Tongue (tissue), 3 donors: ENCODE measurements at places on chromosomes 1 and 21.
A peak's percentile ranks its signal among the peaks of the same experiment; 100 is the strongest.

GRCh38 chr21:46413365-46413696 is 45.4 kb upstream of the DIP2A start:
- peak; percentile 32 for DNase-seq

DNA sequence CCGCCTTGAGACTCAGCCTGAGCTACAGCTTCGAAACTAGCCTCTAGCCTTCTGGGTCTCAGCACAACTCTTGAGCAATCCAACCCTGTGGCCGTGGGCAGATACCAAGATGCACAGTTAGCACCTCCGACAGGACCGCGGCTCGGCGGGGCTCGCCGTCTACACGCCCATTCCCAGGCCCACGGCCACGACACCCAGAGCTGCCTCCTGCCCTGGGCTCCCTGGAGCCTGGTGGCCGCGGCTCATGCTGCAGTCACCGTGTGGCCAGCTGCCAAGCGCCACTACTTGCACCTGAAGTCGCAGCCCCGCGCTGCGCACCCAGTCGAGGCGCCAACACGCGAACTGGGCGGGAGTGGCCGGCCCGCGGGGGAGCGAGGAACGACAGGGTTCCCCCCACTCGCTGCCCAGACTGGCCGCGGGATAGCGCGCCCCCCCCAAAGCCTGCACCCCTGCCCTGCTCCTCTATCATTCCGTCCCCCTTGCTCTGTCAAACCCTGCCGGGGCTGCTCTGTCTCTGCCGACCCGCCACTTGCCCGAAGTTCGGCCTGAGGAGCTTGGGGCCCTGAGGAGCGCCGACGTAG is 729 bp upstream of the CDCA8 start:
- DNase-seq: no peak

GRCh38 chr1:41739061-41739955 is 179.4 kb downstream of the HIVEP3 start:
- DNase-seq: peak; percentile 89

GRCh38 chr1:28458237-28459228 is 47.3 kb upstream of the RCC1 start:
- DNase-seq: no peak

DNA sequence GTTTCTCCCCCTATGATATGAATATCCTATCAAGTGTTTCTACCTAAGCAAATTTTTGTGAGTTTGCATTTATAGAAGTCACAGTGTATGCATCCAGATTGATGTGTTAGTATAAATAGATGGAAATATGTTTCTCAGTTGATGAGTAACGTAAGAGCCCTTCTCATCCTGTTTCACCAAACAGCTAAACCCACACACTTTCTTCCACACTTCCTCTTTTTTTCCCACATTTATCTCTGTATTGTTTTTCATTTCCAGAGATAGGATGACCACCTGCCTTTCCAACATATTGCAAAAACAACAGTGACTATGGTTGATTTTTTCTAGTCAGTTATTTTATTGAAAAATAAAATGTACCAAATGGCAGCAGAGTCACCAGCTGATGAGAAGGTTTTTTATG is 490.1 kb downstream of the NEGR1 start:
- DNase-seq: no peak

- no peak for DNase-seq
Observed at GRCh38 chr1:21799730-21800129, 12.3 kb upstream of the LDLRAD2 start.

- DNase-seq: peak; percentile 51
Observed at GRCh38 chr1:172137703-172138454, 282.6 kb upstream of the C1orf105 start.

GRCh38 chr1:58363585-58363984 is 182.9 kb downstream of the OMA1 start:
- no peak for DNase-seq

GRCh38 chr21:35190201-35190701 is 141.1 kb upstream of the RUNX1 start:
- no peak for DNase-seq

DNA sequence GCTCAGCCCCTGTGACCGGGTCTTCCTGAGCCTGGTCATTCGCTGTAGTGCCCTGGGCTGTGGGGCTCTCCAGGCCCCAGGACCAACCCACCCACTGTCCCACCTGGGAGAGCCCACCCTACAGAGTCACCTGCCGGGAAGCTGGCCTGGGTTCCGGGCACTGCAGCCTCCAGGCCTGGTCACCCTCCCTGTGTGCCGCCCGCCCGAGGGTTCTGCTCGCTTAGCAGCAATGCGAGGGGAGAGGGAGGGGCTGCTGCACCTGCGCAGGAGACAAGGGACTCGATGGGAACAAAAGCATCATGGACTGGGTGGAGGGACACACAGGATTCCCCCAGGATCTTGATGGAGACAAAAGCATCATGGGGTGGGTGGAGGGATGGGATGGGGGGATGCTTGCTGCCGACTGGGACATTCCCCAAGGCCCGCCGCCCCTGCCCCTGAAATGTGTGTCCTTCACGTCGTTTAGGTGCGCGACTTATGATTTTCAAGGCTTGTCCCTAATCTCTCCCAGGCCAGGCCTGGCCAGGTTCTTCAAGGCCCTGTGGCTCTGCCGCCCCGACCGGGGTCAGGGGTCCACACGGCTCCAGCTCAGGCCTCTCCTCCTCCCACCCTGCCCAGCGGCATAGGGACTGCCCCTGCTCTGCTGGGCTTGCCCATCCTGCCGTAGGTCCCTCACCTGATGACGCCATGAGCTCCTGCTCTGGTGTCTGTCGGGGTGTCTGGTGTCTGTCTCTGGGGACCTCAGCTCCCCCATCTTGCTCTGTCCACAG is 1.7 kb downstream of the KRTAP10-8 start:
- no peak for DNase-seq

DNA sequence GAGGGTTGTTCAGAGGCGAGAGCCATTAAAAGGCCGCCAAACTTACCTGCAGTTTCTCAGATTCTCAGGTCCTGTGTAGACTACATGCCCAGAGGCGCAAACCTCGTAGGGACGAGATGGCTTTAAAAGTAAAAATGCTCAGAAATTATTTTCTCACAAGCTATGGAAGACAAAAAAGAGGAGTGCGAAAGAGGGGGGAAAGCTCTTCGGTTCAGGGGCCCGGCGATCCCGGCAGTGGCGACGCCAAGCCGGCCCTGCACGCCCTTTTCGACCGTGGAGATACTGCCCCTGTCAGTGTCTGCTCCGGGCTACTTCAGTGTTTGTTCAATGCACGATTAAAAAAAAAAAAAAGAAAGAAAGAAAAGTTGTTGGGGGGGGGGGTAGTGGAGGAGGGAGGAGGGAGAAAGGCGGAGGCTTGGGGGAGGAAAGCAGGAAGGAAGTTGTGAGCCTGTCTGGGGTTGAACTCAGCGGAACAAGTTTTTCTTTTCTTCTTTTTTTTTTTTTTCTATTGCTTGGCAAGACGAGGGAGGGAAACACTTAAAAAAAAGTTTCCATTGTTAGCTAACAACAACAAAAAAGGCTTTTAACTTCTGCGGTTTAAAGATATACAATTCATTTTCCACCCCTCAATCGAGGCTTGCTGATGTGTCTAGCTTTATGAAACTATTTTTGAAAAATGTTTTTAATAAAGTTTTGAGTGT is at the start of gene ITPKB:
Gene ITPKB (minus strand): TSS at position 288 of the 701 bp plus-strand sequence. CDS start 1,824 bp downstream, outside the sequence.
- peak; percentile 87 for DNase-seq
